Caco-2 (cell line): ENCODE measurements at places on chromosomes 7 and 10.

- peaks cover 8% of the 10 kb centered on the region for H3K36me3 ChIP-seq
- H3K4me1 ChIP-seq: no peaks in the 10 kb centered on the region
- H3K27me3 ChIP-seq: no peaks in the 10 kb centered on the region
- no peak for DNase-seq
- no peak overlapping the region for H3K4me3 ChIP-seq
These were observed 34.2 kb downstream of the GLUD1 start for GRCh38 chr10:87060280-87060928.

GRCh38 chr7:151120896-151121295 is 34.6 kb downstream of the AGAP3 start:
- no peaks in the 10 kb centered on the region for H3K27me3 ChIP-seq
- peaks cover 7% of the 10 kb centered on the region for H3K4me1 ChIP-seq
- H3K27ac ChIP-seq: no peak overlapping the region
- peaks cover 6% of the 10 kb centered on the region for H3K36me3 ChIP-seq
- DNase-seq: no peak
- no peak overlapping the region for H3K4me3 ChIP-seq

GRCh38 chr7:148932-149790 is 43.2 kb upstream of the FAM20C start:
- peaks cover 15% of the 10 kb centered on the region for H3K4me1 ChIP-seq
- peak overlapping the region; percentile 99 for H3K27ac ChIP-seq
- peak; percentile 98 for DNase-seq
- no peaks in the 10 kb centered on the region for H3K36me3 ChIP-seq
- H3K27me3 ChIP-seq: no peaks in the 10 kb centered on the region

DNA sequence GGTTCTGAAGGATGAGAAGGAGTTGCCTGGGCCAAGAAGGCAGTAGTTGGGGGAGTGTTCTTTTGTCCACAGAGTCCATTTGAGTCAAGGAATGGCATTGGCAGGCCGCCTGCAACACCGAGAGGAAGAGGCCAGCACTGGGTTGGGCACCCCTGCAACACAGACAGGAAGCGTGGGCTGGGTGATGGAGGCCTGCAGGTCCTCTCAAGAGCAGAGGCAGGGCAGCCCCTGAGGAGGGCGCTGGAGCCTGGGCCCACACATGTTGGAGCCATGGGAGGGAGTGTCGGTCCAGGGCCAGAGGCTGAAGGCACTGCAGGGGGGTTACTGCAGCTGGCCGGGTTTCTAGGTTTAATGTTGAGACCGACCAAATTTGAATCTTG is 137.3 kb downstream of the PTPN20 start:
- H3K27me3 ChIP-seq: no peaks in the 10 kb centered on the region
- no peak for DNase-seq
- H3K27ac ChIP-seq: no peak overlapping the region
- H3K36me3 ChIP-seq: no peaks in the 10 kb centered on the region

- no peaks in the 10 kb centered on the region for H3K4me1 ChIP-seq
- DNase-seq: peak; percentile 75
- no peaks in the 10 kb centered on the region for H3K36me3 ChIP-seq
These were observed 41.3 kb downstream of the CCDC6 start for GRCh38 chr10:59865101-59865500.

- no peak overlapping the region for H3K4me3 ChIP-seq
- no peak for DNase-seq
- no peaks in the 10 kb centered on the region for H3K27me3 ChIP-seq
- H3K27ac ChIP-seq: no peak overlapping the region
- H3K4me1 ChIP-seq: peaks cover 30% of the 10 kb centered on the region
These were observed 5.0 kb upstream of the GSAP start for GRCh38 chr7:77420986-77421672.

GRCh38 chr10:119368991-119369869 is 161.9 kb downstream of the GRK5 start:
- H3K27me3 ChIP-seq: no peaks in the 10 kb centered on the region
- no peaks in the 10 kb centered on the region for H3K4me1 ChIP-seq
- no peaks in the 10 kb centered on the region; the same call in 1 of the 2 replicates for H3K36me3 ChIP-seq
- H3K4me3 ChIP-seq: no peak overlapping the region
- H3K27ac ChIP-seq: no peak overlapping the region

DNA sequence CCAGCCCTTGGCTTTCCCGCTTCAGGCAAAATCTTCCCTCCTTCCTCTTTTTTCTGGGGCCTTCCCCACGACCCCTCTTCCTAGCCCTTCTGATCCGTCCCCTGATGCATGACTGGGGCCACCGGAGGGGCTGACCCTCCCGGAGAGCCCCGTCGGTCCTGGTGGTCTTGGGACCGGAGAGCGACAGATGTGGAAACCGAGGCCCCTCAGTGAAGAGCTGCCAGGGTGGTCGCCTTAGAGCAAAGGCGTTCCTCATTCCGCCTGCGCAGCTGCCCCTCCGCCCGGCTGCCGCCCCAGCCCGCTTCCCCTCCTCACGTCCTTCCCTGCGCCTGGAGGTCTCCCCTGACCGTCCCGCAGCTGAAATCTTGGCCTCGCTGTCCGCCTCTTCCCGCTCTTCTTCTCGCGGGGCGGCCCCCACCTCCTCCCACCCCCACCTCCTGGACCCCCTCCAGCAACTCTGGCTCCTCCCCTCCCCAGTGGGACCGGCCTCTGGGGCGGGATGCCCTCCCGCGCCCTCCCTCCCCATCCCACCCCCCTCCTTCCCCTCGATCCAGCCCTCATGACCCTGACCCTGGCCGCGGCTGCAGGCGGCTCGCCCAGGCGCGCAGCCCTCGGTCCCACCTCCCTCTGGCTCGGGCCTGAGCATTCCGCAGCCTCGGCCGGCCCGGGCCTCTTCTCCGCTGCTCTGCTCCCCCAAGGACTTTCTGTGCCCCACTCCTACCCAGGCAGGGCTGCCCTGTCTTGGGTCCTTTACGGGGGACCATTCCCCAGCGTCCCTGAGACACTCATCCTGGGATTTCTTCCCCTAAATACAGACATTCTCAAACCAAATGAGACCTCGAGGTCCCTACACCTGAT is at the start of gene RARRES2:
Gene RARRES2 (minus strand): TSS at position 367 of the 858 bp plus-strand sequence. CDS start 1,020 bp downstream, outside the sequence.
- no peaks in the 10 kb centered on the region for H3K36me3 ChIP-seq
- H3K4me3 ChIP-seq: no peak within 1 kb of the TSS
- no peak within 1 kb of the TSS for H3K27ac ChIP-seq
- no peaks in the 10 kb centered on the region for H3K4me1 ChIP-seq

DNA sequence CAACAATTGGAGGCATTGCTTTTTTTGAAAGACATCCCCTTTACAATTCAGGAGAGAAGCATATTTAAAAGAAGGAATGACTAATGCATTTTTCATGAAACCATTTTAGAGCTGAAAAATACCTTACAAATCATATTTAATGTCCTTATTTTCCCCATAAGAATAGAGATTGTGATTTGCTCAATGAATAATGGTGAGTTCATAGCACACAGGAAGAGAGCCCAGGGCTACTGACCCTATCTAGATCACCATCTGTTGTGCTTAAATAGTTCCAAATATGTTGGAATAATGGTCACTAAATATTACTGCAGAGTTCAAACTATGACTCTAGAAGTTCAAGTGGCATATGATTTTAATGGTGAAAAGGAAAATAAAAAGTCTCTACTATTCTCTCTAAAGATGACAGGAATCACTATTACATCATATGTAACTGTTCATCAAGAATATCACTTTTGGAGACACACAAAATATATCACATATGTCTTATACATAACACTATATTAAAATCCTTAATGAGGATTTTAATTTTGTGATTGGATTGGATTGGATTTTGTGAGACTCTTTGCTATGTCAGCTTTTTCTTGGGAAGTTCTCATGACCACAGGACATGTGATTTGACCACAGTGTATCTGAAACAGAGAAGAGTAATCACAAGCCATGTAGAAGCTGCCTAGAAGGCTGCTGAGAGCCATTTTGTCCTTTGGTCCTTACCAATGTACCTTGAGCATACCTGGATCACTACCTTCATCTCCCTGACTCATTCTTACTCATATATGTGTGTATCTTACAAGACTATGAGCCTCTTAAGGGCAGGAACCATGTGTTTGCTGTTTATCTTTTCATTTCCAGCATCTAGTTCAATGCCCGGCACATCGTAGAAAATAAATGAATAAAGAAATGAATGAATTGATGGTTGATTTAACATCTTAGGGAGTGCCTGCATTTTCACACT is 26.4 kb downstream of the SLC16A9 start:
- H3K4me1 ChIP-seq: no peaks in the 10 kb centered on the region
- H3K4me3 ChIP-seq: no peak overlapping the region
- no peak for DNase-seq

DNA sequence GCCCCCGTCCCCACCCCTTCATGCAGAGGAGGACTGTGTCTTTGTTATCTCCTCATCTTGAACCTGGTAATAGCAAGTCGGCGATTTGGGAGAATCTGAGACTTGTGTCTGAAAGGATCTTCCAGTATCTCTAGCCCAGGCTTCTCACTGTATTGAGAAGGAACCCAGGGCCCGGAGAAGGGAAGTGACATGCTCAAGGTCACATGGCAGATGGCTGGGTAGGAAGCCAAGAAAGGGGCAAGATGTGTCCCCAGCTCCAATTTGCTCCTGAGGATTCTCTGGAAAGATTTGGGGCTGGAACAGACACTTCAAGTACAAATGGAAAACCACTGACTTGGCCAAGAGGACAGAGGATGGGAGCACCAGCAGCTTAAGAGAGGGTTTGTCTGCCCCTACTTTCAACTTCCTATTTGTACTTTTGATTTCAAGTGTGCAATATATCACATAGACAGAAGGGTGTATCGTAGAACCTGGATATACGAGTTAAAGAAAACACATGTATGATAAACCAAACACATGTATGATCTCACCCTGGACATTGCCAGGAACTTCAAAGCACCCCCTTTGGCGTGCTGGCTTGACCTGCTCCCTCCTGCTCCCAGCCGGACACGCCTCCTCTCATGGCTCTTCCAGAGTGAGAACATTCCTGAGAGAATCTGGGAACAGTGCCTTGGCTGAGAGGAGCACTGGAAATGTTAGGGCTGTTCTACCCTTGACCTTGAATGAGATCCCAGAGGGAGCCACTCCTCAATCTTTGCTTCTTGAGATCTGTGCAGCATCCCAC is 79.7 kb downstream of the CDH23 start:
- H3K27me3 ChIP-seq: peaks cover 2% of the 10 kb centered on the region; the same call in 1 of the 2 replicates
- H3K4me3 ChIP-seq: no peak overlapping the region
- H3K36me3 ChIP-seq: no peaks in the 10 kb centered on the region
- H3K27ac ChIP-seq: no peak overlapping the region
- DNase-seq: no peak

- H3K4me3 ChIP-seq: no peak overlapping the region
- no peaks in the 10 kb centered on the region for H3K27me3 ChIP-seq
- peaks cover 43% of the 10 kb centered on the region for H3K4me1 ChIP-seq
- peak; percentile 81 for DNase-seq
- peak overlapping the region; percentile 61 for H3K27ac ChIP-seq
These were observed 425.4 kb downstream of the RPS24 start for GRCh38 chr10:78458983-78459638.

- no peaks in the 10 kb centered on the region for H3K36me3 ChIP-seq
- no peak overlapping the region for H3K27ac ChIP-seq
- H3K4me3 ChIP-seq: no peak overlapping the region
- no peak for DNase-seq
These were observed 67.7 kb downstream of the TACR2 start for GRCh38 chr10:69348816-69349541.

DNA sequence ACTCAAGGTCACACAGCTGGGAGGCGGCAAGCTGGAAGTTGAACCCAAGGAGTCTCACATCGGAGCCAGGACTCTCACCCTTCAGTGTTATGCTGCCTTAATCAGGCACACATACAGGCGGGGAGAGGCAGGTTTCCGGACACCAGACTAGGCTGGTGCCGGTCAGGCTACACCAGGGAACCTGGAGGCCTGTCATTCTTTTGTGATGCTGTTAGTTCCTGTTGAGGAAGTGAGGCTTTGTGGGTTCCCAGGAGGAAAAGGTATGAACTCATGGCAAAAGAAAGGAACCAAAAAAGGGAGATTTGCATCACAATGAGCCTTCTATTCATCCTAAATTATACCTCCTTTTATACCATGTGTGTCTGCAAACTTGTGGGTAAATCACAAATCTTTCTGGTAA is 103.8 kb downstream of the TCF7L2 start:
- no peak for DNase-seq
- 0 out of 2 replicates have a peak, but pooled peaks cover 1% of the 10 kb centered on the region for H3K36me3 ChIP-seq
- H3K4me3 ChIP-seq: no peak overlapping the region
- peaks cover 15% of the 10 kb centered on the region for H3K4me1 ChIP-seq
- no peaks in the 10 kb centered on the region for H3K27me3 ChIP-seq

DNA sequence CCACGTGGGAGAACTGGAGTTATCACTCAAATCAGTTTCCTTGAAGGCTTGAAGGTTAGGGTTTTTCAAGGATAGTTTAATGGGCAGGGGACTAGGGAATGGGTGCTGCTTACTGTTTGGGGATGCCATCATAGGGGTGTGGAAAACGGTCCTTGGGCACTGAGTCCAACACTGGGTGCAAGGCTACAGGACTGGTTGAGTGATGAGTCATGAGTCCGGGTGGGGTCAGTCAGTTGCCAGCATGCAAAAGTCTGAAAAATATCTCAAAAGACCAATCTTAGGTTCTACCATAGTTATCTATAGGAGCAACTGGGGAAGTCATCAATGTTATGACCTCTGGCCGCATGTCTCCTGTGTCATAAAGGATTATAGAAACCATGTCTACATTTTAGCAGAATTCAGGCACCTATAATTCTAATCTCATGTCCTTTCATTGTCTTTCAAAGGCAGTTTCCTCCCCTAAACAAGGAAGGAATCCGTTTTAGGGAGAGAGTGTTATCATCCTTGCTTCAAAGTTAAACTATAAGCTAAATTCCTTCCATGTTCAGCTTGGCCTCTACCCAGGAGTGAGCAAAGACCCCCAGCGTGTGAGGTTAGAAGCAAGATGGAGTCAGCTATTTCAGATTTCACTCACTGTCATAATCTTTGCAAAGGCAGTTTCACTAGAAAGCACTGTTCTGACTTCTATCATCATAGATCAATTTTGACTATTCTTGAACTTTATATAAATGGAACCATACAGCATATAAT is 94.5 kb downstream of the COL26A1 start:
- no peaks in the 10 kb centered on the region for H3K36me3 ChIP-seq
- no peak overlapping the region for H3K4me3 ChIP-seq
- DNase-seq: no peak
- H3K4me1 ChIP-seq: peaks cover 8% of the 10 kb centered on the region; the same call in 1 of the 2 replicates
- H3K27me3 ChIP-seq: no peaks in the 10 kb centered on the region
- H3K27ac ChIP-seq: no peak overlapping the region

DNA sequence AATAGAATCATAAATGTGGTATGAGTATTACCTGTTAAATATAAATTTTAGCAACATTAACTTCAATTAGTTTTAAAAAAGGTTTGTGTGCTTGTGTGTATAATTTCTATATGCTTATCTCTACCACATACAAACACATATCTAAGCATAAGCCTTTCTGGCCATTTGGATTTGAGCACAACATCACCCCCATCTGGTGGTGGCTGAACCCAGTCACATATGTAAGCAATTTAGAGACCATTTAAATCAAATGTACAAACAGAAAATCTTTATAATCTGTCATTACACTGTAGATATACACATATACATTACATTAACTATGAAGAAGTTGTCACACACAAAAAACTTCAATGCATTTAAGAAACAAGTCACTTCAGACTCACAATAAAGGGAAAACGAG is 31.7 kb downstream of the GPR22 start:
- peak; percentile 38 for DNase-seq
- peaks cover 10% of the 10 kb centered on the region for H3K4me1 ChIP-seq
- H3K36me3 ChIP-seq: no peaks in the 10 kb centered on the region
- H3K27ac ChIP-seq: no peak overlapping the region

- no peak for DNase-seq
- no peaks in the 10 kb centered on the region for H3K4me1 ChIP-seq
- H3K27me3 ChIP-seq: no peaks in the 10 kb centered on the region; the same call in 1 of the 2 replicates
- H3K36me3 ChIP-seq: no peaks in the 10 kb centered on the region
- H3K27ac ChIP-seq: no peak overlapping the region
- H3K4me3 ChIP-seq: no peak overlapping the region
These were observed 9.5 kb upstream of the ING3 start for GRCh38 chr7:120941064-120941463.
